Thoracic aorta endothelial cell (primary cell): ENCODE measurements at places on chromosomes 7 and 10. TPM values are rescaled to one million over a fixed set of nuclear protein-coding genes. Genes with fewer than 3 reads are reported as not detected.

The GIMAP6 gene
- 155 and 156 TPM in 2 replicates for total RNA-seq

The NEUROD6 gene
- total RNA-seq = not detected in 2 replicates

The WDR86 gene
- not detected in 2 replicates for total RNA-seq

The MACC1 gene
- total RNA-seq = not detected in 2 replicates

The WEE2 gene
- not detected in 2 replicates for total RNA-seq

The TRIM74 gene
- total RNA-seq = 0.14 TPM in 1 of 2 replicates, not detected in the other

The ACSL5 gene
- 10.6 and 35.9 TPM in 2 replicates for total RNA-seq

The SFTPA1 gene
- not detected in 2 replicates for total RNA-seq

The SLC26A3 gene
- total RNA-seq = not detected in 2 replicates

The LIPF gene
- total RNA-seq = not detected in 2 replicates
